NCI-H345 (cell line): ENCODE measurements at places on chromosomes 4 and X.

GRCh38 chrX:133783274-133783673 lies 202.1 kb downstream of the GPC3 start:
- no peak for DNase-seq

DNA sequence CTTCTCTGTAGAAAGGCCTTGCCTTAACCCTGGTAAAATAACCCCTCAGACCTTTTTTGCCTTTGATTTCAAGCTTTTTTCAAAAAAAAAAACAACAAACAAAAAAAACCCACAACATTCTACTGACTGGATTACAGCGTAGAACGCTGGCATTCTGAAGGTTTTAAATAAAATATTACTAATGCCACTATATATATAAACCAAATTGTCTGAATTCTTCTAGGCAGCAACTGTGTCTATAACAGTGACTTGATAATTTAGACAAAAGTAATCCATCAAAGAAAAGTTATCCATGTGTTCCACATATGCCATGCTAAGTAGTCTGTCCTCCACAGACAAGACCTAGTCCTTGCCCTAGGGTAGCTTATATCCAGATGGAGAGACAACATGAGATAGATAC lies 33.6 kb upstream of the CXCL8 start:
- DNase-seq, result no peak

DNA sequence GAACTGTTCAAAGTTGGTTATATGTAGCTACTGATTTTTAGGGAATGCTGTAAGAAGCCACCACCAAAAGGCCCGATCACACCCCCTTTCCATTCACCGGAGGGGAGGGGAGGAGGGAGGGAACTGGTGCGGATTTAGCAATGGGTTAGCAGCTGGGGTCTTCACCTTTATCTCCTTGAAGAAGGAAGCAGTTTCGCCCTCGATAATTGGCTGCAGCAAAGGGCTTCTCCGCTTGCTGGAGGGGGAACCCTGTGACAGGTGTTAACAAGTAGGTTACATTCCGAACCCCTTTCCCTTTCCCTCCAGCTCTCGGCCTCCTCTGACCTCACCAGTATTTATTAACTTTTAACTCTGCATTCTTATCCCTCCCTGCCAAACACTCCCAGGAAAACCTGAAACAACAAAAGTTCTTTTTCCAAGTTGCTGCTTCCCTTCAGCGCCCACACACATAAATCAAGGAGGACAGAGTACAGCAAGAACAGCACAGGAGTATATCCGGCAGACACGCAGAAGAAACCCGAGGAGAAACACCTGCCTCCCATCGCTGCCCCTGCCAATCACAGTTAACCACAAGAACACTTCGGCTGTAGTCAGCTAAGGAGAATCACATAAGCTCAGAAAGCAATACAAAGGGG lies 39.8 kb upstream of the NAP1L5 start:
- peak; percentile 8 for DNase-seq

DNA sequence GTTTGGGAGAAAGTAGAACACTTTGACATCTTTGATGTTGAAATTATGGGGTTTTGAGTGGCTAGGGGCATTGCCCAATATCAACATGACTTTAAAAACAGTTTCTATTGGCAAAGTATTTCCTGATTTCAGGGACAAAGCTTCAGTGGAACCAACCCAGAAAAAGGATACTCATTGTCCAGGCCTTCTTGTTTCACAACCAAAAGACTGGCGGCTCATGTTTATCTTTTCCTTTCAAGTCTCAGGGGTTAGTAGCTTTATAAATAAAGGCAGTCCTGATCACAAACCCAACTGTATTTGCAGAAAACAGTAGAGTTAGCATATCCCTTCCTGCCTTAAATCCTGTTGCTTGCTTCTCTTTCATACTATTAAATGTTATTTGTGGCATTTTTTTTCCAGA lies 119.1 kb downstream of the SLITRK2 start:
- no peak for DNase-seq

DNA sequence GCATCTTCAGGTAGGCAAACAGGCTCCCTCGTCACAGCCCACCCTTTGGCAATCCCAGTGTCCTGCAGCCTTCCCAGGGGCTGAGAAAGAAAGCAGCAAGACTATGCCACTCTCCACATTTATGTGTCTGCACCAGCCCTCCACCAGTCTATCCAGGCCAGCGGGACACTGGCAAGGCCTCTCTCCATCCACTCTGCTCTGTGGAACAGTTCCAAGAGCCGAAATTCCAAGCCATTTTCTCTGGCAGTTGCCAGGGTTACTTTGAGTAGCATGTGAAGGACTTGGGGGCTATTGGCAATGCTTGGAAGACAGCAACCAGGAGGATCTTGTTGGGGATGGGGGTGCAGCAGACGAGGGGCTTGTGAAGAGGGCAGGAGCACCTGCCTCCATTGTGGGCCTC lies 52.1 kb downstream of the TSC22D3 start:
- DNase-seq, result no peak

GRCh38 chr4:140485939-140486338 lies 12.2 kb downstream of the MGAT4D start:
- DNase-seq, result no peak

- no peak for DNase-seq
Observed at GRCh38 chr4:66923081-66923865, 622.0 kb downstream of the CENPC start.

DNA sequence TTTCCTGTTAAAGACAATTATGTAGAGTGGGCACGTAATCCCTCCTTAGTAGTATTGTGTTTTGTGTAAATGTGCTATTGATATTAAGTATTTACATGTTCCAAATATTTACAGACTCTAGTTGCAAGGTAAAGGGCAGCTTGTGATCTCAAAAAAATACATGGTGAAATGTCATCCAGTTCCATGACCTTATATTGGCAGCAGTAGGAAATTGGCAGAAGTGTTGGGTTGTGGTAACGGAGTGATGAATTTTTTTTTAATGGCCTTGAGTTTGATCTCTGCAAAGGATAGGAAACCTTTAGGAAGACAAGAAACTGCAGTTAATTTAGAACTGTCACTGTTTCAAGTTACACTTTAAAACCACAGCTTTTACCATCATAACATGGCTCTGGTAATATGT lies 74.3 kb downstream of the NPNT start:
- no peak for DNase-seq
